ENCODE measurements at places on chromosomes 5 and 9.

DNA sequence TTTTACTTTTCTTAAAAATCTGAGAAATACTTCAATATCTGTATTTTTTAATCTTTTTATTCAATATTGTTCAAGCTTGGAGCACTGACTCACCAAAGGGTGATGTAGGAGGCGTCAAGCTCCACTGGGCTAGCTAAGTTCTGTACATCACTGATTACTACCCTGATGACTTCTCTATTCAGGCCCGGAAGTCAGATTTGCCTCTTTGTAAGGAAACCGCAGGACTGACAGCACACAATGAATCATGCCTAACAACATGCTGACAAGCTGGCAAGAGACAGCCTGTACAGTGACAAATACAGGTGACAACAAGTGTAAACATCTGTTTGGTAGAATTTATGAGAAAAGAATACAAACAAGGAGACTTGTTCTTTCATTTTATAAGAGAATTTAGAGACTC lies 627.9 kb upstream of the RORB start:
- no peak for DNase-seq

DNA sequence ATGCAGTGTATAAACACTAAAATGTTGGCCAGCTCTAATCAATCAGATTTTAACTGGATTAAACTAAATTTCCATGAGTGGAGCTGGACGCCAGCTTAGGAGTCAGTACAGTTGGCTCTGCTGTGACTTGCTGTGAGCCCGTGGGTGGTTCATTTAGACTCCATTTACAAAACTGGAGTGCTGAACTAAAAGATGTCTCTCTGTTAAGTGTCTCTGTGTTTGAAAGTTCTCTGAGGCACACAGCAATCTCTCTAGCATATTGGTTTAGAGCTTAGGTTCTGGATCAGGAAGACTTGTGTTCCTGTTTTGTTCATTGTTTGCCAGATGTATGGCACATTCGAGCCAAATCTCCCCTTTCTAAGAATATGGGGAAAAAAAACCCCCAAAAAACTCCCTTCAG lies 28.0 kb upstream of the ARL14EPL start:
- no peak for DNase-seq

DNA sequence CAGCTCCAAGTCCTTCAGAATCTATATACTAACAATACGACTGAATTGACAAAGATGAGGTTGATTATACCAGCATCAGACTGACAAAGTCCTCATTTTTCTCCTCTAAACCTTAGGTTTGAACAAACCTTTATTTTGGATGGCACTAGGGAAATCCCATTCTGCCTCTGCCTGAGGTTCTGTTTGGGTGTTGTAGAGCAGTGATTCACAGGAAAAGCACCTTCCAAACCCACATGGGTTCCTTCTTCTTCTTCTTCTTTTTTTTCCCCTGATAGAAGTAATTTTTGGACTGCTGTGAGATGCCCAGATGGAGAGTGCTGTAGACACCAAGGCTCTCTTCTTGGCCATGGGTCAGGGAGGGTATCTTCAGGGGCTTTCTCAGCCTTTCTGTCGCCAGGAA lies 164.9 kb upstream of the PAPPA start:
- no peak for DNase-seq

DNA sequence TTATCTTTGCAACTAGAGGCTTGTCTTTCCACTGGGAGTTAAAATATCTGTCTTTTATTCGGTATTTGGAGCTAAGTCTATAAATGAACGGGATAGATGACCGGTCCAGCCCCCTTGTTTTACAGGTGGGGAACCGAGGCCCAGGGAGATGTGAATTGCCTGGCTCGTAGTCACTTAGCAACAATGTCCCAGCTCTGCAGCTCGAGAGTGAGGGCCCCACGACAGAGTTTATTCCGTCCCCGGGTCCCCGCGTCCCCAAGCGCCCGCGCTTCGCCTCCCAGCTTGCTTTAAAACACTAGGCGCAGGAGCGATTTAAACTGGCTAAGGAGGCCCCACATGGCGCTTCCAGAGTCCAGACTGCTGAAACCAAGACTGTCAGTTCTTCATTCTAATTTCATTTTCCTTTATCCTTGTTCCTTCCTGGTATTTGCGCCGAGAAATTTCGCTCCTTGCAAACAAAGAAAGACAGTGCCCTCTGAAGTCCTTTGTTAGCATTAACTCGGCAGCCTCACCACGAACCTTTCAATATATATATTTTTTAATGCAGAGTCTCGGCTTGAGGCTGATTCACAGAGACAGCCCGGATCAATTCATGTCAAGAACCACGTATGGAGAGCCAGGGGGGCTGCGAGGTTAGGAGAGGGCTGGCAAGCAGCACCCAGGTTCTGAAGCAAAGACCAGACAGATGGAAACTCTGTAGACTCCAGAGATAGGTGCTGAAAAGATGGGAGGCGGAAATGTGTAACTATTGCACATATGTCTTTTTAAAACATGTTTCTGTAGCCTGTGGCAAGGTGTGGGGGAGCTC lies 1.4 kb upstream of the ENC1 start:
- DNase-seq = no peak

DNA sequence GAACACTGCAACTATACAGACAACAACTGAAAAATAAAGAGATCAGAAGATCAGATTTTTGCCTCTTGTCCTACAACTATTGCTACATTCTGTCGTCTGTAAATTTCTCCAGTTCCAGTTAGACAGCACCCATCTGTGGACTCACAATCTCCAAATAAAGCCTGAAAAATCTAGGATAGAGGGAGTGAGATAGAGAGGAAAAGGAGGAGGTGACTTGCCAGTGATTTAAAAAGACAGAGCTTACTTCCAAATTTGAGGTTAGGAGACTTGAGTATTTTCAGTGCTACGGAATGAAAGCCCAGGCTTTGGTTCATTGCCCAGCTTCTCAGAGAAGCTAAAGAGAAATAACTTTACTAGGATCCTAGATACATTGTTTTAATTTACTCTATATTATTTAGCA lies 63.6 kb downstream of the PTCD2 start:
- no peak for DNase-seq

DNA sequence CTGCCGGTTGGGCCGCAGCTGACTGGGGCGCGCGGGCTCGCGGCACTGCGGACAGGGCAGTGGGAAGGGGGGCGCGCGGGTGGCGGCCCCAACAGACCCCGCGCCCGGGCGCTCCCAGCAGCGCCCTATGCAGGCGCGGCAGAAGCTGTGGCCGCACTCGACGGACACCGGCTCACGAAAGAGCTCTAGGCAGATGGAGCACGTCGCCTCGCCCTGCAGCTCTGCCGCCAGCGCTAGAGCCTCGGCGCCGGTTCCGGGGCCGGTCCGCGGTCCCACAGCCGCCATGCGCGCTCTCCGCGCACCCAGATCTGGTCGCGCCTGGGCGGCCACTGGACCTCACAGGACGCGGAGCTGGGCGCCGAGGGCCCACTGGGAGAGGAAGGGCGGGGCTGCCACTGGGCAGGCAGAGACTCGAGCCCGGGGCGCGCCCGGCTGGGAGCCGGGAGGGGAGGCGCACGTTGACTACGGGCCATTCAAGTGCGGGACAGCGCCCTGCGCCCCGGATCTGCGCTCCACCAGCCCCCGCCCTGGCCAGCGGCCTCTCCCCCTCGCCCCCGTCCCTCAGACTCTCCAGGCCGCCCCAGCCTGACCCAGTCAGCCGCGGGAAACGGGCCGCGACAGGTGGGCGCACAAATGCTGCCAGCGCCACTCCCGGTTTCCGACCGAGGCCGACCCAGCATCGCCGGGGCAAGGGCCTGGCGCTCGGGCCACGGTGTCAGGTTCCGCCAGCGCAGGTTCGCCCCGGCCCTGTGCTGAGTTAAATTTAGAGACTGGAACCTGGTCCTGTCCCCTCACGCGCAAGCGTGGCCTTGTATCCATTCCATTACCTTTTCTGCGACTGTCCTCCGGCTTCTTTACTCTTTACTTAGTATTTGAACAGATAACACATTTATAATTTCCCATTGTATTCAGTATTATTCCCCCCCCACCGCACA lies at the start of gene TRIM7:
TRIM7 (minus strand) TSS at position 371 of the 935 bp plus-strand sequence; CDS start at position 285, 86 bp downstream.
- DNase-seq = no peak

DNA sequence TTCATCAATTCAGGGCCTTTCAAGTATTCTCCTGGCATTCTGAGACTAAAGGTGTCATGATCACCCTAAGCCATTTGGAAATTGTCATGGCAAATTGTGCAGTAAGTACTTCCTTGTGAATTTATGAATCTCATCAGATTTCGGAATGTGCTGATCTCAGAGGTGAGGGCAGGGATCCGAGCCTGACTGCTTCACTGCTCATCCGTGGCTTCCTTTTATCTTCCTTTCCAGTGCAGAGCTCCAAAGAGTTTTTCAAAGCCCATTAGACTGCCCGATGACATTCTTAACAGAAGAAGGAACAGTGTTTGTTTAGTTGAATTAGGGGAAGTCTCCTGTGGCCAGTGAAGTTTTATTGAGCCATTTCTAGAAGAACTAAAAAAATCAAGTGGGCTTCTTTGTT lies 182.8 kb upstream of the GDNF start:
- no peak for DNase-seq

GRCh38 chr5:4879693-4880303 lies 260.3 kb upstream of the ADAMTS16 start:
- peak; percentile 50 for DNase-seq

DNA sequence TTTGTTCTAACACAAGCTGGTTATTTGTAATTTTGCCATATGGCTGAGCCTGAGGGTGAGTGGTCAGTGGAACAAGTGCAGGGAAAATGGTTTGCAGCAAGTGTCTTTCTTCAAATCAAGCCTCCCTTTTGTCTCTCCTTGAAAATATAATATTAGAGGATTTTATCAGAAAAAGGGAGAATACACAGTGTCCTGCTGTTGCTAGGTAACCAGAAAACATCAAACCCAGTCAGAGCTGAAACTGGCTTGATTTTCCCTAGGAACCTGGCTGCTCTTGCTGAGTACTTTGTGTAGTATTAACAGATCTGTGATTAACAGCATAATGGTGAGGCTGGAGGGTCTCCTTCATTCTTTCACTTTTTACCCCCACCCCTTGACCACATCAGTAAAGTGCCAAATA lies 314.0 kb downstream of the ARHGEF28 start:
- DNase-seq = no peak

DNA sequence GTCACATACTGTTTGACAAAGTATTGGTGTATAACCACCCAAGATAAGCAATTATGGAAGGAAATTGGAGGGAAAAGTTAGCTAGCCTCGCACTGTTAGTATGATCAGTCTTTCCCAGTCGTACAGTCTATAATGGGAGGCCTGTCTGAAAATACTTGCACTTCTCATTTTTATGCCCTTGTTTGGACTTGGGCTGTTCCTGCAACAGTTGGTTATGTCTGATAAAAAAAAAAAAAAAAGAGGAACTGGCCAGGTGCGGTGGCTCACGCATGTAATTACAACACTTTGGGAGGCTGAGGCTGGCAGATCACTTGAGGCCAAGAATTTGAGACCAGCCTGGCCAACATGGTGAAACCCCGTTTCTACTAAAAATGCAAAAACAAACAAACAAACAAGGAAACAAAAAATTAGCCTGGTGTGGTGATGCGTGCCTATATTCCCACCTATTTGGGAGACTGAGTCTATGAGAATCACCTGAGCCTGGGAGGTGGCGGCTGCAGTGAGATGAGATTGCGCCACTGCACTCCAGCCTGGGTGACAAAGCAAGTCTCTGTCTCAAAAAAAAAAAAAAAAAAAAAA lies 58.3 kb upstream of the ANKRD33B start:
- DNase-seq = no peak

GRCh38 chr5:125485771-125486170 lies 739.3 kb upstream of the ZNF608 start:
- DNase-seq = no peak

DNA sequence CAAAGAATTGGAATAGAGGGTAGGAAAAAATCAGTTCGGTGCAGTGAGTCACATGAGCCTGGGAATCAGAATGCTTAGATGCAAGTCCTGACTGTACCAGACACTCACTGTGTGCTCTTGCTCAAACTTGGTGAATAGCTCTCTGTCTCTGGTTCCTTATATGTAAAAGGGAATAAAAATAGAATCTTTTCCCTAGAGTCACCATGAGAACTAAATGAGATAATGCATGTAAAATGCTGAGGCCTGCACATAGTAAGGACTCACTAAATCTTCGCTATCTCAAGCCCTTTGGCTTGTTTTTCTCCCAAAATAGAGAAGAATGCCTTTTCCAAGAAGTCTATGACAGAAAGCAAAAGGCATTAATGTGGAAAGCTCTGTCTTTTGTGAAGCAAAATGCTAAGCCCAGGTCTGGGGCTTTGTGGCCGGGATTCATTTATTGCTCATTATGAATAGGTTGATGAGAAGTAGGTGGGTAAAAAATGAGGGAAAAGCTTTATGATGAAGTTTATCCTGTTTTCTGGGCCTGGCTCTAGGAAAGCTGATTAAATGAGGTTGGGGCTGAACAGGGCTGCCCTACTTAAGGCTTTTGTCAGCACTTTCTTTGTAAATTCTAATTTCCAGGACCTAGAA lies 483.3 kb downstream of the DMAC1 start:
- DNase-seq = no peak

- DNase-seq = no peak
These were observed 44.9 kb downstream of the IZUMO3 start for GRCh38 chr9:24500761-24501160.

GRCh38 chr5:113552137-113552536 lies 38.6 kb downstream of the YTHDC2 start:
- DNase-seq = no peak

All from stimulated activated CD4-positive, alpha-beta T cell treated with anti-CD3 and anti-CD28 coated beads, Interleukin-12 subunit alpha, Interleukin-12 subunit beta, amount 100 ng/mL, for 48 hours (primary cell).